DMS 273 treated with DMSO at 0.1 percent for 48 hours (cell line): ENCODE measurements at places on chromosomes 3 and 15.

DNA sequence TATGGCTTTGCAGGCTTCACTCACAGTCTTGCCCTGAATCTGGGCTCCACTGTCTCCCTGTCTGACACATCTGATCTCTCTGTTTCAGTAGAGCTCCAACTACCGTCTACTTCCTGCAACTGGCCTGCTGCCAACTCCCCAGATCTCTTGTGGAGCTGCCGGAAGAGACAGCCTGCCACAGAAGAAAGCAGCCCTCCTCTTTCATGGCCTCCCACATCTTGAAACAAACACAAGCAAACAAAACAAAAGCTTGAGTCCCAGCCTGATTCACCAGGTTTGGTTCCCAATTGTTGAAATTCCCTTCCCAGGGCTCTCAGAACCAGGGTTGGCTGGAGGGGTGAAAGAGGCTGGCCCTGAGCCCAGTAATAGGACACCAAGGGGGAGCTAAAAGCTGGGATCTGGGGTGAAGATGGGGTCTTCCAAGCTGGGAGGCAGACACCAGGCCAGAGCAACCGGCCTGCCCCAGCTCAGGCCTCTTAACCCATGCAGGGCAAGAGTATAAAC, 55.3 kb upstream of the CA12 start:
- DNase-seq: peak; percentile 49

- no peak for DNase-seq
Measured at GRCh38 chr3:27193056-27193455, 176.1 kb downstream of the NEK10 start.

- no peak for DNase-seq
Measured at GRCh38 chr3:174725303-174725702, 133.8 kb upstream of the NAALADL2 start.

GRCh38 chr15:56366211-56366610, 985 bp downstream of the TEX9 start:
- no peak for DNase-seq

DNA sequence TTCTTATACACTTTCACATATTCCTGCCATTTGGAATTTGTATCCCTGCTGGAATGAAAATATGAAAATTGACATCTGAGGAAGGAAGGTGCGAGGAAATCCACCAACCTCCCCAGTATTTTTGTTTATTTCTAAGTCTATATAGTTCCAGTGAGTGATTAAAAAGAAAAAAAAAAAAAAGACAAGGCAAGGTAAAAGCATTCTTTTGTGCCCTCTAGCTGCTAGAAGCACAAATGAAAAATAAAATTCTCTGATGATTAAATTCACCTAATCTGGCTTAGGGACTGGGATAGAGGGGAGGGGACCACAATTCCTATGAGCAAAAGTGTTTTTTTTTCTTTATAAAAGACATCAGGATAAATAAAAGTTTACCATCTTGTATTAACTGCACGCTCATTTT, 370.9 kb downstream of the NR2F2 start:
- no peak for DNase-seq

DNA sequence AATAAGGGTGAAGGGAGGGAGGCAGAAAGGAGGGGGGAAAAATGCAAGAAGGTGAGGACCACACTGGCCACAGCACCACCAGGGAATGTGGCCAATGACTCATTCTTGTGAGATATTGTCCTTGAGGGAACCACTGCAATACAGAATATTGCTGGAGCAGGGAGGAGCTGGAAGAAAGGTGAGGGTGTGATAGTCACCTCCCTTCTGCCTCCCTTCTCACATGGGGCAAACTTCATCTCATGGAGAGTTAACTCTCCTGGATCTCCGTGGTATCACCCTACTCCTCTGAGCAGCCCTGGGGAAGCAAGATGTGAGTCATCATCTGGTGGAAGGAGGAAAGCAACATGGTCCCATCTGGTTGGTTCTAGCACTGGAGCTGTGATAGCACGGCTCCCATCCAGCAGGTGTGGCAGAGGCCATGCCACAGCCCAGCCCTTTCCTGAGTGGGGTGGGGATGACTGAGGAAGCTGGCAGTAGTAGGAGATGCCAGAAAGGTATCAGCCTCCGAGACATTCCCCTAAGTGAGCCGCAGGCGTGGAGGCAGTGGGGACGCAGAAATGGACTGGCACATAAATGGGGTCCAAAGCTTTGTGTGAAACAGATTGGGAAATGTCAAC, 115.9 kb upstream of the LPP start:
- no peak for DNase-seq

GRCh38 chr3:43693594-43693993, 2.9 kb downstream of the ABHD5 start:
- DNase-seq: no peak

DNA sequence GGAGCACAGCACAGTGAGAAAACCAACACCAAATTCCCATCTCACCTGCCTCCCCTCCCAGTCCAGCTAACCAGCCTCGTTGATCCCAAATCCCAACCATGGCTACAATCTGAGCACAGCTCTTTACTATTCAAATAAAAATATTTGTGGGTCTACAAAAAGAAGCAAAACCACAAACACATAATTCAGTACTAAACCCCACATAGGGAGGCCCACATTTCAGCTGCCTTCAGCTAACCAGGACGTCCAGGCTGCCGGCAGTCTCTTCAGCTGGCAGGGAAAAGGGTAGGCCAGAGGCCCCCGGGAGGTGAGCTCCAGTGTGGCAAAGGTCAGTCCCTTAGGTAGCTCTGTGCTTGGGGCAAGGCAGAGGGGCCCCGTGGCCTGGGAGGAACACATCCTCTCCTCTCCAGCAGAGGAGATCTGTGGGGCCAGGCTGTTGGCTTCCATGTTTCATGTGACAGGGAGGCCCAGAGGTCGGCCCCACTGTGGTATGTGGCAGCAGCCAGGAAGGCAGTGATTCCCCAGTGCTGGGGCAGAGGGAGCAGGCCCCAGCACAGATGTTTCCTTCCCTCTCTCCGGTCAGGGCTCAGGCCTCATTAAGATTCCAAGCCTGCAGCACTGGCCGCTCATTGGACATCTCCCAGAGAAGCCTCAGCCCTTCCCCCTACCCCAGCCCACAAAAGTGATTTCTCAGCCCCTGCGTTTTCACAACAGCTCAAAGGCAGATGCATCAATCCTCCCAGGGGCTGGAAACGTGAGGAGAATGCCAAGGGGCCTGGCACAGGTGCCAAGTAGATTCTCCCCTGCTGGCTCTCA, 381.4 kb downstream of the NTRK3 start:
- DNase-seq: peak; percentile 11

- DNase-seq: no peak
Measured at GRCh38 chr15:38559636-38560307, 4.8 kb downstream of the RASGRP1 start.

DNA sequence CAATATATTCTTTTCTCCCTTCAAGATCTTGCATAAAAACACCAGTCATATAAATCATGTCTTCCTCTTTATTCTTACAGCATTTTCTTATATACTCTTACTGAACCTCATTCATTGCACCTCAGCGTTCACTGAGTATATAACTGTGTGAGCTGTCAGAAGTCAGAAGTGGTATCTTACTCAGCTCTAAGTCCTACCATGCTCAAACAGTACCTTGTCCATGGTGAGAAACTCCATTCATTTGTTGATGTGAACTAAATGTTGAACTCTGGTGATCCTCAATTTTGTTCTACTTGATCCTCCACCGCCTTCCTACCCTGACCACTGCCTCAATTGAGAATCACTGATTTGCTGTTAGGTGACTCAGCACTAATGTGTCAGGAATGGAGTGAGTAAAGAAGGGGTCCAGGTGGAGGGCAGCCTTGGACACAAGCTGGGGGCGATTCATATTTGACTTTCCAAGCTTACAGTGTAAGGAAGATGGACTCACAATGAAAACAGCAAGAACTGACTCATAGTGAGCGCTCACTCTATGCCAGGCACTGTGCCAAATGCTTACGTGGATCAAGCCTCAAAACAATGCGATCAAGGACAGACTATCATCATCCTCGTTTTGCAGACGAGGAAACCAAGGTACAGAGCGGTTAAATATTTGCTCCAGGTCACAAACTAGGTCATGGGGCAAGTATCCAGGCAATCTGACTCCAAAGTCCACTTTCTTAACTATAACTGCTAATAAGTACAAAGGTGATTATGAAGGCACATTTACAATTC, 13.5 kb upstream of the ZFYVE19 start:
- DNase-seq: no peak

DNA sequence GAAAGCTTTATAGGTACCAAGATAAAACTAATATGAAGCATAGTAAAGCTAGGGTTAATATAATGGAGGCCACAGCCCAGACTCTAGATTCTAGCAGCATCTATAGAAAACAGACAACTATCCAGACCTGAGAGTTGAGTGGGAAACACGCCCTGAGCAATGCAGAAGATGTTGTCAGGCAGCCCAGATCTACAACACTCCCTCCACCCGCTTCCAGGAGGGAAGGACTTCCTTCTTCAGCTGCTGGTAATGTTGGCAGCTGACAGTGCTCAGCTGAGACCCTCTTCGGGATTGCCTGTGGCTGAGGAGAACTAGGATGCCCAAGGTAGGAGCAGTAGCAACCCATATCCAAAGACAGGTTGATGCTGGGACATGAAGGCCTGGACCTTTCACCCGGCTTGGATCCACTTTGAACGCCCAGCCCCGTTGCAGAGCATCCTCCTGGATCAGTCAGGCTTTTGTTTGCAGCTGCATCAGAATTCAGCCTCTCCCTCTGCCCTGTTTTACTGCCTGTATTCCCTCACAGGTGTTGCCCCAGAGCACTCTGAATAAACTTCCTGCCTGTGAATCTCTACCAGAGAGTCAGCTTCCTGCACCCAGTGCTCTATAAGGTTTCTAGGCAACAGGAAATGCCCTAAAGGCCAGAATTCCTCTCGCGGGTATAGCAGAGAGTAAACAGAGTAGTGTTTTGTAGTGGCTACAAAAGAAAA, 174.7 kb upstream of the IL12A start:
- DNase-seq: no peak

DNA sequence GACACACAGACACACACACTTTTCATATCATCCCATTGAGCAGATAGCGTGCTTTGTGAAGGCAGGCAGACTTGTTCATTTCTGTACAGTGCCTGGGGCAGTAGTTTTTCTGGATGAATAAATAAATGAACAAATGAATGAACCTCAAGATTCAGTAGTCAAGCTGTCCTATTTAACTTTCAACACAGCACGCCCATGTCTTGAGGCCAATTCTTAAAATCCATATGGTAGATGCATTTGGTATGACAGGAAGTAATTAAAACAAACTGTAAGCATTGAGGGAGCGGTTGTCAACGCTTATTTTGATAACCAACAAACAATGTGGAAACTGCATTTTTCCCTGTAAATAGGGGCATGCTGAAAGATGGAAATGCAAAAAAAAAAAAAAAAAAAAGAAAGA, 80.0 kb upstream of the BNC1 start:
- no peak for DNase-seq

- no peak for DNase-seq
Measured at GRCh38 chr15:87817553-87817952, 439.0 kb downstream of the NTRK3 start.

DNA sequence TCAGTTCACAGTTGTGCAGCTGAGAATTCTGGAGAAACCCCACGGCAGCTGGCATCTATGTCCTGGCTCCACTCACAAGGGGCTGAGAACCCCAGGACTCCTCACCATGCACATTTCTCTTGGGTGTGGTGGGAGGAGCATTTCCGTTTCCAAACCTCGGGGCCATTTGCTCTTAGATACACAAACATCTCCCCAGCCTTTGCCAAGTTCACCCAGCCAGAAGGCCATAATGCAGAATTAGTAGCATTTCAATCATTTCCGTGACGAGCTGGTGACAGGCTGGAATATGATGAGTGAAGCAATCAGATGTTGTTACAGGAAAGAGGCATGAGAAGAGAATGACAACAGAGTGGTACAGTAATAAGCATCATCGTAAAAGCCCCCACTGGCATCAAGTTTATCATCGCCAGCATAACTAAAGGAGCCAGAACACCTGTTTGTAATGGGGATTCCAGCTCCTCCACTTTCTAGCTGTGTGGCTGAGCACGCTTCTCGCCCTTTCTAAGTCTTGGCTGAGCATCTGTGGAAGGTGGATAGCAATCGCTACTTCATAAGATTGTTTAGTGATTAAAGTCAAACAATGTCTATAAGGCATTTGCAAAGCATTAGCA, 82.0 kb downstream of the LIPC start:
- DNase-seq: no peak
